ENCODE measurements at places on chromosomes 4 and X.

DNA sequence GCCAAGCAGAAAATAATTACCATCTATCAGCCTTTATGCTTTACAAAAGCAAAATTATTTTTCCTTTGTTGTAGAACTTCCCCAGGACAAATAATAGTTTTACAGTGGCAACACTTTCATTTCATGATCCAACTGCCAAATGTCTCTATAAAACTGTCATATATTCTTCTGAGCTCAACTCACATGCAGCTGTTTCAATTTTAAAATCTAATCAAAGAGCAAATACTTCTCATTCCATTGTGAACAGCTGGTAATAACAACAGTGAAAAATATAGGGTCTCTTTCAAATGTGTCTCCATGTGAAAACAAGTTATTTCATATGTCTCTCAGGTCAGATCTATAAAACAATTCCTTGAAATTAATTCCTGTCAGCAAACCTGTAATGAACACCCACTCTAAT is 270.6 kb upstream of the SLC7A11 start:
- DNase-seq: no peak

DNA sequence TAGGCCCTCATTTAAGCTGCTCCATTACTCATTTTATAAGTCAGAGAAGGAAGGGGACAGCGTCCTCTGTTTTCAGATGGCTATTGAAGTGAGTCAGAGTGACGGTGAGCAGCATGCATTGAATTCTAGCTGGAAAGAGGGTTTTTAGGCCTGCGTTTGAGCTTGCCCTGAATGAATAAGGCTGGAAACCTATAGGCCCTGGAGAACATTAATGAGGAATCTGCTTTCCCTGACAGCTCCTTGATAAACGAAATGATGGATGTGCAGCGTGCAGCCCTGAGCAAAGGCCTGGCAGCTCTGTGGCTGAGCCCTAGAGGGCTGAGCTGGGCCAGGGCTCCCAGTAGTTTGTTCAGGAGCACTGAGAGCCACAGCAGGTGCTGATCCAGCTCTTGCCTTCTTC is 33.4 kb downstream of the TBL1X start:
- no peak for DNase-seq

GRCh38 chr4:42122237-42122636 is 30.2 kb downstream of the BEND4 start:
- no peak for DNase-seq

DNA sequence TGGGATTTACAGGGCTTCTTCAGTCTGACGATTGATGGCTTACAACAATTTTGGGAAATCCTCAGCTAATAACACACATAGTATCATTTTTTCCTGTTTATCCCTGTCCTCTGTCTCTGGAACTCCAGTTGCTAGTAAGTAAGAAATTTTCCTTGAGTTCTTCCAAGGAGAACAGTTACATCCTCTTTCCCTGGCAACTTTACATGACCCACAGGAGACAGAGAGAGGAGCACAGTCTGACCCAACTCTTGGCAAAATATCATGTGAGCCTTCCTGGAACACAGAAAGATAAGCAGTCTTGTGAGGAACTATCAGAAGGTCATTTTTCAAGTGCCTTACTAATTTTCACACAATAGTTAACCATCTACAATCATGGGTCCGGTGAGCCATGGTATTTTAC is 578.7 kb upstream of the PABPC4L start:
- no peak for DNase-seq

- no peak for DNase-seq
These were observed at the start of gene PLP1 for GRCh38 chrX:103776546-103776945. Gene PLP1 (plus strand): TSS chrX:103776840. CDS start chrX:103776996, 156 bp downstream.

DNA sequence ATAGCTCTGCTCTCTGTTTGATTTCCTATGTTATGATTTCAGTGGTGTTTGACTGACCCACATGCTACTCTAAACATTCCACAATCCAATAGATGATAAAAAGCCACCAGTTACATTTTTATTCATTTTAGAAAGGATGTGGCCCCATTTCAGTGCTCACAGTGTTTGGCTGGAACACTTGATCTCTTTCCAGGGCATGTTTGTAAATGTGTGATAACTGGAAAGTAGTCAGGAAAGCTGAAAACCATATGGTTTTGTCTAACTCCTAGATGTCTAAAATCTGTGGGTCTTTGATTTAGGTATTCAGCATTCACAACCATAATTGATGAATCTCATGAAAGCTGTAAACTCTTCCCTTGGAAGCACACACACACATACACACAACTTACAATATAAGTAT is 904.9 kb upstream of the AGA start:
- no peak for DNase-seq

Data from keratinocyte (primary cell).